Activated CD4-positive, CD25-positive, alpha-beta regulatory T cell (primary cell): ENCODE measurements at places on chromosomes 5 and 9.

DNA sequence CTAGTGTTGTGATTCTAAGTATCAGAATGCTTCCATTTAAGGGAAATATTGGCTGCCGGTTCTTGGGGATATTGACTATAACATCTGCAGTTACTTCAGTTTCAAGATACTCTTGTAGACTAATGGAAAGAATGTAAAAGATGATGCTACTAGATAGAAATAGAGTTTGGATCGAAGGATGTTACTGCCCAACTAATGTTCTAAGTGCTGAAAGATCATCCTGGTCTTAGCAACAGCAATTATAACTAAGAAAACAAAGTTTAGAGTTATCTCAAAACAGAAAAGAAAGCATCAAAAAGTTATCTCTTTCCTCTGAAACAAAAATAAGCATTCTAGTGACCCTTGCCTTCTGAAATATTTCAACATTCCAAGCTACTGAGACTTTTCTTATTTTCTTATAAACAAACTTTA lies 49.9 kb downstream of the ITGA1 start:
- DNase-seq, result no peak

GRCh38 chr9:136985027-136985602 lies 2.3 kb downstream of the LCNL1 start:
- no peak for DNase-seq

GRCh38 chr5:122863240-122863639 lies 17.8 kb downstream of the SNX24 start:
- DNase-seq, result no peak

DNA sequence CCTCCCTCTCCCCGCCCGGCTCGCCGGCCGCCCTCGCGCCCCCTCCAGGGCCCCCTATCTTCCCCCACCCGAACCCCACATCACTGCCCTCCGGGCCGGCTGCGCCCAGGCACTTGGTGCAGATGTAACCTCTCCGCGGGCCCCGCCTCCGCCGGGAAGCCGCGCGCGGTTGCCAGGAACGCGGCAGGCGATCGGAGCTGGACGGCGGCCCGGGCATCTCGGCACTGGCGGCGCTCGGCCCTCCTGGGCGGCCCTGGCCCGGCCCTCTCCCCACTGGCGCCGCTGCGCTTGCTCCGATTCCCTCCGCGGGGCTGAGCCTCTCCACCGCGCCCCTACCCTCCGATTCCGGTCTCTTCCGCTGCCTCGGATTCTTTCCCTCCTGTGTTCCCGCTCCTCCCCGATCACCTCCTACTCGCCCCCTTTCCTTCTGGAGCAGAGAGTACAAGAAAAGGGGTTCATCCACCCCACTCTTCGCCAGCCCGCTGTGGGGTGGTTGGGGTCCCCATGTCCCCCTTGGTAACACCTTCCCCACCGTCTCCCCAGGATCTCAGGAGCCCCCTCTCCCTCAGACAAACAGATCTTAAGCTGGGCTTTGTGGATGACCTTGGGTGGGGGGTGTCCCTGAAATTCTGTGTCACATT lies 70.6 kb downstream of the C9orf50 start:
- DNase-seq, result no peak

- DNase-seq, result no peak
Measured at GRCh38 chr5:159449925-159450324, 119.6 kb upstream of the IL12B start.

- no peak for DNase-seq
Measured at GRCh38 chr5:151520294-151520693, 70.8 kb downstream of the FAT2 start.

DNA sequence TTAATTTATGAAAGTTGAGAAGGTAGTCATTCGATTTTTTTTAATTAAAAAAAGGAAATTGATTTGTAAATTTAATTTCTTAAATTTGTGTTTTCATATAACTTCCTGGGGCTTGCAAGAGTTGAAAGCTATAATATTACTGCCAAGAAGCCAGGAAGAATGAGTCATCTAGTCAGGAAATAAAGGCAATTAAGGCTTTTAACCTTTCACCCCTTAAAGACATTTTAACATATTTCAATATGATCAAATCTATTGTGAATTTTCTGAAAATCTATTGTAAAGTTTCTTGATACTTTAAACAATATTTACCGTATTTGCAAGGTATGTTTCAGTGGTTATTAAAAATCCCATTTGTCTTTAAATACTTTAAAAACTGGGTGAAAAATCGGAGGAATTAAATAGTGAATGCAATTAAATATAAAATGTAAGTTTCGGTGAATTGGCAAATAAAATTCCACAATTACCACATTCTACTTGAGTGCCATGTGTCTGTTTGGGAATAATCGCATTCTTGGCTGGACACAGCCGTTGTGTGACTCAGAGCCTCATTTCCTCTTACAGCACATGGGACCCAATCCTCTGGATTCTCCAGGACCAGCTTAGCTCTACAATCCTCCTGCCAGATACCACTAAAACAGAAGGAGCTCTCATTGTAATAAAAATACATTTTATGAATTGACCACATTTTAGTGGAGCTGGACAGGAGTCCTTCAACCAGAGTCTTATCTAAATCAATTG lies 310.7 kb downstream of the HCN1 start:
- no peak for DNase-seq

DNA sequence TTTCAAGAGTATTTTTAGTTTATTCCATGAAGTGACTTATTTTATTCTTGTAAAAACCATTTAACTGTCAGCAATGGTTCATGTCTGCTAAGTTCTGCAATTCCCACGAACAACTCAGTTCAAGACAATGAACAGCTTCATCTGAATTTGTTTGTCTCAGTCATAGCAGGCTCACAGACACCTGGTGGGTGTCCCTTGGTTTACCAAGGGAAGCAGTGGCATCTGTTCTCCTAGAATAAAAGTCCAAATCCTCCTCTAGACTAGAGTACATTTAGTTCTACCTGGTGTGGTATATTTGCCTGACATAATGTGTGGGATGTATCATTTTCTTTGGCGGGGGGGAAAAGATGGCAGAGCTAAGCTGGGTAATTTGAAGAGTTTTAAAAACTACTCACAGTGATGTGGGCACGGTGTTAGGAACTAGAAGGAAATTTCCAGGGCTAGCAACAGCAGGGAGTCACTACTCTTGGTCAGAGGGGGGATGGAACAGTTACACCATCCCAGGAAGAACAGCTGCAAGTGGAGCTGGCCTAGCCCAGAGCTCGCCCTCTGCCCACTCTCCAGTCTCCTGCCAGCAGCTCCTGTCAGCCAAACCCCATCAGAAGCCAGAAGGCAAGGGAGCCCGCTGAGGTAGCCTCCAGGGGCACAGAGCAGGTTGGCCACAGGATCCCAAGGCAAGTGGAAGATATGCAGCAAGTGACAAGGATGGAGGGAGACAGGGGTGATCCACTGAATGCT lies 100.3 kb downstream of the PJA2 start:
- DNase-seq, result no peak

- DNase-seq, result no peak
Measured at GRCh38 chr5:58255386-58255785, 204.5 kb downstream of the PLK2 start.

GRCh38 chr5:170747851-170748250 lies 35.7 kb upstream of the GABRP start:
- DNase-seq, result no peak

DNA sequence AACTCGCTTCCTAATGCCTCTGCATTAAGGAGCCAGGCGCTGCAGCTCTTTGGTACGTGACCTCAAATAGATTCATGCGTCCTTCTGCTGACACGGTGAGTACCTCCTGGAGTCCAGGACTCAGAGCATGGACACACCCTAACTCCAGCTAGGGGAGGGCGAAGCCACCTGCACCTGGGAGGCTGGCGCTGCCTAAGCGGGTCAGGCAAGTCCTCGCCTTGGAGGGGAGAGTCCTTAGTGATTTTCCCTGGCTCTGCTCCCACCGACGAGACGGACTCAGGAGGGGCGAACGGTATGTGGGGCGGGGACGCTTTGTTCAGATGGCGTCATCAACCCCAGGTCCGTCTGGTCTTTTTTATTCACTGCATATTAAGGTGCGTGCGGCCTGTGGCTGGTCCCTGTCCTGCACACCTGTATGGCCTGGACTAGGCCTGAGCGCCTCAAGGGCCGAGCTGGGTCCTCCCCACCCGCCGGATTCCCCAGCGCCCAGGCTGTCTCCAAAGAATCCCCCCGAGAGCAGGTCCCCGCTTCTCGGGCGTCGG lies 50.3 kb downstream of the NSUN2 start:
- no peak for DNase-seq

GRCh38 chr5:39164016-39164415 lies 55.3 kb downstream of the FYB1 start:
- DNase-seq, result no peak

DNA sequence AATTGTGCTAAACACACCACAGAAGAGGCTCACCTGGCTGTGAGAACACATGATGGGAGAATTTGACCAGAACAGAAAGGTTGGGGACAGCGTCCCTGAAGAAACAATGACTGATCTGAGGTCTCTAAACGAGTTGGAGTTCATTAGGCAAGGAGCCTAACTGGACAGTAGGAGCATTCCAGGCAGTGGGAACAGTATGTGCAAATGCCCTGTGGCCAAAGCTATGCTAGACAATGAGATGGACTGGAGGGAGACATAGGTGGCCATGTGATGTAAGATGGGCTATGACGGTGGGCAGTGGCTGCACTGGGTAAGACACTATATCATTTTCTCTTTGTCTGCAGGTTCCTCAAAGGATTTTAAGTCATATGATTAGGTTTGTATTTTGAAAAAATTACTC lies 95.1 kb upstream of the ARAP3 start:
- no peak for DNase-seq

DNA sequence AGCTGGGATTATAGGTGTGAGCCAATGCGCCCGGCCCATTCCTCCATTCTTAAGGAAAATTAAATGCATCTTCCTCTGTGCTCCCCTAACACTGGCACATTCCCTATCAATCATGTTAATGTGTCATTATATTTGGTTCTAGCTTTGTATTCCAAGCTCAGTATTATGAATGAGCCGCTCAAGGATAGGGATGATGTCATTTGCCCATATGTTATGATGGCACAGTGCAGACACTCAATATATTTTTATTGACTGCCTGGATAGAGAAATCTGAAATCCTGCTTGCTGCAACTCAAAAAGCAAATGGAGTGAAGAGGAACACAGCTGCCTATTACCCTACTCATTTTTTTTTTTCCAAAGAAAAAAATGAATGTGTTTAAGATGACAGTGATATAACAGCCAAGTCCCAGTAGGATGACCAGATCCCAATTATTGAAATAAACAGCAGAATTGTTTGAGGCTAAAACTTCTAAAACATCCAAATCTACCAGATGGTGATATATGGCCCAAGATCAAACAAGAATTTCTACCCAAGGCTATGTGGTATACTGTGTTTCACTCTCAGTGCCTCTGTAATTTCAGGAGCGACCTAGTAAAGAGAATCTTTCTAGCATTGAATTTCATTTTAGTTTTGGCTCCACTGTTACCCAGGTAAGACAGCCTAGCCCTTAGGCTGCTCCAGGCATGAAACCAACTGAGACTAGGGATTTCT lies 16.3 kb downstream of the SUSD1 start:
- DNase-seq, result no peak

- no peak for DNase-seq
Measured at GRCh38 chr5:73644385-73644963, 18.5 kb downstream of the ARHGEF28 start.

- no peak for DNase-seq
Measured at GRCh38 chr5:66987949-66988838, 208.4 kb downstream of the CD180 start.

GRCh38 chr5:167582886-167583285 lies 708.6 kb upstream of the WWC1 start:
- DNase-seq, result no peak

DNA sequence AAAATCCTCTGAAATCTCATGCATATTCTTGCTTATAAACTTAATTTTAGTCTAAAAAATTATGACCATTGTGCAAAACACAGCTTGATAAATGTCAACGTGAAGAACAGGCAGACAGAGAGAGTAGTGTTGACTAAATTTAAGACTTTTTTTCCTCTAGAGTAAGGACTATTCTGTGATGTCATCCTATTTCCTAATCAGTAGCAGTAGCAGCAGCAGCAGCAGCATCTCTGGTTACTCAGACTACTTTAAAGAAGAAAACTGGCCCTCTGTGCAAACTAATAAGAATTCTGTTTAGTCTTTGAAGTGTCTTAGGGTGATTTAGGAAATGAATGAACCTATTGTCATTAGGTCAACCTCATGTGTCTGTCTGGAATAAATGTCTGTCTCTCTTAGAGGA lies 403.0 kb downstream of the HINT1 start:
- DNase-seq, result no peak

- DNase-seq, result no peak
Measured at GRCh38 chr9:122042056-122042455, 51.1 kb downstream of the TTLL11 start.

GRCh38 chr5:42721484-42721883 lies 35.1 kb upstream of the CCDC152 start:
- DNase-seq, result no peak

DNA sequence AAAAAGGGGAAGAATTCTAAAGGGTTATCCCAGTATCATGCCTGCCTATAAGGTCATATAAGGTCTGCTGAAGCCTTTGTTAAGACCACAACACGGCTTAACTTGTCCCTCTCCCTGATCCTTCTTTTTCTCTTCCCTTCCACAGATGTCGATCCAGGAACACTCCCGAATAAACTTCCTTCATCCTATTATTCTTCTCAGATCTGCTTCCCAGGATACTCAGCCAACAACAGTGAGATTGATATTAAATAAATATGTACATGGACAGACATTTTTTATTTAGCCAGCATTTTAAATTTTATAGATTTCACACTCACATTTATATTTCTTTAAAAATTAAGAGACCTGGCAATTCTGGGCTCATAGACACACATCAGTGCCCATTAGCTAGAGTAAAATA lies 44.1 kb downstream of the DPYSL3 start:
- no peak for DNase-seq

DNA sequence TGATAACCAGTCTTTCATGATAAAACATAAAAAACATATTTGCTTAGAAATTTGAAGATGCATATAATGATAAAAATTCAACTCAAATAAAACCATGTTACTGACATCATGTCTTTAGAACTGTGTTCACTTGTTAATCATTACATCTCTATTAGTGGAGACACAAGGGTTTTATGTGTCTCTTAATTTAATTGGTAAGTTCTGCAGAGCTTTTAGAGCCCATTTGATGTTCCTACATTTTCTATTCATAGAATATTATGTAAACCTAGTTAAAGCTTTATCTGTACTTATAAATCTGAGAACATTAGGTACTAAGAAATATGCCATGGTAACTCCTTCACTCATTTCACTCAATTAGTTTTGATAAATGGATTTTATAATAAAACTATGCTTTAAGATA lies 285.4 kb downstream of the SLCO4C1 start:
- no peak for DNase-seq

DNA sequence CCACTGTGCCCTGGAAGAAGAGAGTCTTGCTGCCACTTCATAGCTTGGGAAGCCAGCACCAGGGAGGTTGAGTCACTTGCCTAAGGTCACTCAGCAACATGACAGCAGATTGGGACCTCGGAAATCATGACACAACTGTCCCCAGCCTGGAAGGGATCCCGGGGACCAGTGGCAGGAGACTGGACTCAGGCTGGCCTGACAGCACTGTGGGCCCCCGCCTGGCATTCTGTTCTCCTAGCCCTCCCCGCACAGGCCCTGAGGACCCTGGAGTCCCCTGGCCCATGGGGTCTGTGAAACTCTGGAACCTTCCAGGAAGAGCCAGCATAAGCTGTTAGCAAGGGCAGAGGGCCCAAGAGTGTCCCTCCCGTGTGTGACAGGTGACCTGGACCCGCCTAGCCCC lies 64.9 kb downstream of the COL5A1 start:
- DNase-seq, result no peak
